ENCODE measurements at places on chromosomes 1 and 21. TPM values are rescaled to one million over a fixed set of nuclear protein-coding genes. Genes with fewer than 3 reads are reported as not detected.
A peak's percentile ranks its signal among the peaks of the same experiment; 100 is the strongest.

Gene SLAMF7
- total RNA-seq: 0.36 TPM

DNA sequence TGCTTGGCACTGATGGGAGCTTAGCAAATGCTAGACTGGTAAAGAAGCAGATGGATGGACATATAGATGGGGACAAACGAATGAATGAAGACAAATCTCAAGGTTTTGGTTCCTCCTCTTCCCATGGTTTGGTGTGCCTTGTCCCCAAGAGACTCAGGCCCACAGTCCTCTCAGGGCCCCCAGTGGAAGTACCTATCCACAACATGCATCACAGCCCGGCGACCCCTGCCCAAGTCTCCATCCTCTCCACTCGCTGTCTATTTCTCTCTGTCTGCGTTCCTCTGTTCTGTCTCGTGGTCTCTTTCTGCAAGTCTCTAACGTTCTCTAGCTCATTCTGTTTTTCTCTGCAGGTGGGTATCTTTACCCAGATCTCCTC is 85.8 kb downstream of the GLIS1 start:
- no peak overlapping the region for H3K4me3 ChIP-seq
- peaks cover 61% of the 10 kb centered on the region for H3K27me3 ChIP-seq
- no peaks in the 10 kb centered on the region for H3K4me1 ChIP-seq
- no peak for DNase-seq
- no peaks in the 10 kb centered on the region for H3K36me3 ChIP-seq
- no peak overlapping the region for H3K27ac ChIP-seq

- H3K27ac ChIP-seq: no peak overlapping the region
- H3K4me1 ChIP-seq: no peaks in the 10 kb centered on the region
- H3K4me3 ChIP-seq: no peak overlapping the region
- DNase-seq: no peak
These were observed 44.5 kb downstream of the CD55 start for GRCh38 chr1:207366022-207366421.

DNA sequence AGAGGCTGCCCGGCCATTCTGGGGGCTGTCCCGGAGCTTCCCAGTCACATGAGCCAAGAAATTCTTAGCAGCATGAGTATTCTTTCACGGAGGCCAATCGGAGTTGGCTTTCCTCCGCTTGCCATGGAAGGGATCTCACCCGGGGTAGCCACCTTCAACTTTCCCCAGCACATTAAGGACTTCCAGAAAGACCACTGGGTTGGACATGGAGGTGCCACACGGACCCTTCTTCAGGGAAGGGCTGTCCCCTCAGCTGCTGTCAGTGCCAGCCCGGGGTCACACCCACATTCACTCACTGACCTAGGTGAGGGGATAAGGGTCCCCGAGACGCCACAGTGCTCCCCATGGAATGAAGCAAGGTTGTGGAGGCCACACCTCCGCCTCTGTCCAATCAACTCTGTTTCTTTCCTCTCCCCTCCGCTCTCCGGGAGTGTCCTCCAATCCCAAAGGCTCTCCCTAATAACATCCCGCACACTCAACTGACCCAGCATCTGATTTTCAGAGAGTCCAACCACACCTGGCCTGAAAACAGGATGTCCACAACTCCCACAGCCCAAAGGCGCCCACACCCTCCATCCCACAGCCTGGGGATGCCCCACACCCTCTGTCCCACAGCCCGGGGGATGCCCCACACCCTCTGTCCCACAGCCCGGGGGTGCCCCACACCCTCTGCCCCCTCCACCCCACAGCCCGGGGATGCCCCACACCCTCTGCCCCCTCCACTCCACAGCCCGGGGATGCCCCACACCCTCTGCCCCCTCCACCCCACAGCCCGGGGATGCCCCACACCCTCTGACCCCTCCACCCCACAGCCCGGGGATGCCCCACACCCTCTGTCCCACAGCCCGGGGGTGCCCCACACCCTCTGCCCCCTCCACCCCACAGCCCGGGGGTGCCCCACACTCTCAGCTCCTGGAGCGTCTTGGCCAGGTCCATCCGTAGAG is 19.4 kb downstream of the RSPH1 start:
- no peak overlapping the region for H3K27ac ChIP-seq
- no peaks in the 10 kb centered on the region for H3K36me3 ChIP-seq
- no peak overlapping the region for H3K4me3 ChIP-seq

DNA sequence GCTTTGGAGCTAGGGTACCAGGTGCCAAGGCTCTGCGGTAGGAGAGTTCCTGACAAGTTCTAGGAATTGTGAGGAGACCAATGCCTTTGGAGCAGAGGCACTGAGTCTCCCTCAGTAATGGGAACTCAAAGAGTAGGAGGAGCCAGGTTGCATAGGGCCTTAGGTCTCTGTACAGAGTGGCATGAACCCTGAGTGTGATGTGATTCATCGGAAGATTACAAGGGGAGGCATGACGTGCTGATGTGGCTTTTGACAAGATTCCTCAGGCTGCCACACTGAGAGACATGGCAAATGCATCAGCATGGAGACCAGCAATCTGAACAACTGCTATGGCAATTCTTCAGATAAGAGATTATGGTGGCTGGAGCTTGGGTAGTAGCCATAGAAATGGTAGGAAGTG is 94.6 kb upstream of the SLC44A3 start:
- no peak overlapping the region for H3K4me3 ChIP-seq
- H3K4me1 ChIP-seq: peaks cover 28% of the 10 kb centered on the region
- H3K27me3 ChIP-seq: no peaks in the 10 kb centered on the region
- no peak for DNase-seq
- H3K27ac ChIP-seq: no peak overlapping the region

- no peak for DNase-seq
- H3K27ac ChIP-seq: peak overlapping the region; percentile 78
- no peak overlapping the region for H3K4me3 ChIP-seq
- no peaks in the 10 kb centered on the region for H3K27me3 ChIP-seq
These were observed 171.2 kb downstream of the LTN1 start for GRCh38 chr21:28821276-28822122.

GRCh38 chr1:101298663-101299062 is 61.8 kb downstream of the S1PR1 start:
- no peaks in the 10 kb centered on the region for H3K36me3 ChIP-seq
- H3K27me3 ChIP-seq: no peaks in the 10 kb centered on the region
- H3K27ac ChIP-seq: peak overlapping the region; percentile 33

DNA sequence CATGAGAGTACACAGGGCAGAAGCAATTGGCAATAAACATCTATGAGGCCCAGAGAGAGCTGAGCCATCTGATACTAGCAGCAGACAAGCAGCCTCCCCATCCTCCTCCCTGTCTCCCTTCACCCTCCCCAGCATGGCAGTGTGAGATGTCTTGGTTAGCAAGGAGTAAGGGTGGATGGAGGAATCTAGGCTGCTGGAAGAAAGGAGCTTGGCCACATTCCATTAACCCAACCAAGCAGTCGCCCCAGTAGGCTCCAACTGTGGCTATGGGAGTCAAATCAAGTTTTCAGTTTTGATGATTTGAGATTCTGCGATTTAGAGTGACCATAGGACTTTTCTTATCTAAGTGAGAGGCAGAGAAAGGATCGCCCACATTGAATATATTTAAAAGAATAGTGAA is 12.9 kb upstream of the RUNX1 start:
- H3K27me3 ChIP-seq: peaks cover 71% of the 10 kb centered on the region
- no peak for DNase-seq
- H3K4me1 ChIP-seq: no peaks in the 10 kb centered on the region
- no peak overlapping the region for H3K27ac ChIP-seq
- H3K36me3 ChIP-seq: no peaks in the 10 kb centered on the region

DNA sequence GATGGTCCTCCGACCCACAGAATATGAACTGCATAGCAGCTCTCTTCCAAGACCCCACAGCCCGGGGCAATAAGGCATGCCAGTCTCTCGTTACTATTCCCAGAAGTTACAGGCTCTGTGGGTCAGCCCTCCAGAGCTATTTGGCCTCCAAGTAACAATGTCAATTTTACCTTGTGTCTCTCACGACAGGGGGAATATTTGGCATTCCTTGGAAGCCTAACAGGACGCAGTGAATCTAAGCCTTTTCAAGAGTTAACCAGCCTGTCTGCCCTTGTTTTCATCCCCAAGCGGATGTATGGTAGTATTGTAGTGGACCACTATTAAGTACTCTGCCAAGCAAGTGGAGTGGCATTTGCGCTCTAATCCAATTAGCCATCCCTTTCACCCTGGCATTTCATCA is 24.4 kb upstream of the GNG4 start:
- peaks cover 86% of the 10 kb centered on the region for H3K36me3 ChIP-seq
- H3K27me3 ChIP-seq: no peaks in the 10 kb centered on the region
- H3K27ac ChIP-seq: no peak overlapping the region
- no peak overlapping the region for H3K4me3 ChIP-seq
- no peaks in the 10 kb centered on the region for H3K4me1 ChIP-seq
- no peak for DNase-seq

DNA sequence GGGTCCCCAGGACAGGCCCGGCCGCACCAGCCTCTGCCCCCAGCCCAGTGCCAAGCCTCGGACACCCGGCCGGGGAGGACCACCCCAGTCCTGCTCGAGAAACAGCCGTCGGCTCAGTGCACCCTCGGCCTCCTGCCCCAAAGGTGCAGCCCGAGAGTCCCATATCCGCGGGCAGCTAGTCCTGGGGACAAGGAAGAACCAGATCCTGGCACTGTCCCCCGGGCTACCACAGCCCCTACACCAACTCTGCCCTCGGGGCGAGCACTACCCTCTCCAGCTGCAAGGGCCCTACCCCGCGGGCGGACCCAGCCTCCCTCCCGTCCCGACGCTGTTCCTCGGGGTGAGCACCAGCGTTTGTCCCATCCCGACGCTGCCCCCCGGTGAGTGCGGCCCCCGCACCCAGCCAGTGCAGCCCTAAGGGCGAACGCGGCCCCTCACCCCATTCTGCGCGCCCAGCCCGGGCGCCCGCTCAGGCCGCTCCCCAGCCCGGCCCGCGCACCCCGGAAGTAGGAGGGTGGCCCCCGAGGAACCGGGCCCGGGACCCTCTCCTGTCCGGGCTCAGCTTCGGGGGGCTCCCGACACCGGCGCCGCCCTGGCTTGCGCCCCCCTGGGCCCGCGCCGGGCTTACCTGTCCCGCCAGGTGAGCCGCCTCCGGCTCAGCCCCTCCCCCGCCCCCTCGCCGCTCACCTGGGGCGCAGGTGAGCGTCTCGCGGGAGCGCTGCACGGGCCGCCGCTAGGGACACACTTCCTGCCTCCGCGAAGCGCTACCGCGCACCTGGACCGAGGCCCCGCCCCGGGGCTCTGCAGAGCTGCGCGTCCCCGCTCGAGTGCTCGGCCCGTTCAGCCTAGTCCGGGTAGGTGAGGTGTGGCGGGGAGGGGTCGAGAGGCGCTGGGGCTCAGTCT is at the start of gene KDF1:
KDF1 (minus strand) TSS at position 747 of the 903 bp plus-strand sequence. CDS start 8,088 bp downstream, outside the sequence.
- DNase-seq: no peak
- H3K4me1 ChIP-seq: peaks cover 19% of the 10 kb centered on the region
- H3K4me3 ChIP-seq: peak within 1 kb of the TSS; percentile 69
- H3K27ac ChIP-seq: no peak within 1 kb of the TSS

GRCh38 chr1:229482511-229482910 is 25.6 kb downstream of the NUP133 start:
- H3K36me3 ChIP-seq: peaks cover 76% of the 10 kb centered on the region
- no peak overlapping the region for H3K4me3 ChIP-seq
- no peak for DNase-seq

DNA sequence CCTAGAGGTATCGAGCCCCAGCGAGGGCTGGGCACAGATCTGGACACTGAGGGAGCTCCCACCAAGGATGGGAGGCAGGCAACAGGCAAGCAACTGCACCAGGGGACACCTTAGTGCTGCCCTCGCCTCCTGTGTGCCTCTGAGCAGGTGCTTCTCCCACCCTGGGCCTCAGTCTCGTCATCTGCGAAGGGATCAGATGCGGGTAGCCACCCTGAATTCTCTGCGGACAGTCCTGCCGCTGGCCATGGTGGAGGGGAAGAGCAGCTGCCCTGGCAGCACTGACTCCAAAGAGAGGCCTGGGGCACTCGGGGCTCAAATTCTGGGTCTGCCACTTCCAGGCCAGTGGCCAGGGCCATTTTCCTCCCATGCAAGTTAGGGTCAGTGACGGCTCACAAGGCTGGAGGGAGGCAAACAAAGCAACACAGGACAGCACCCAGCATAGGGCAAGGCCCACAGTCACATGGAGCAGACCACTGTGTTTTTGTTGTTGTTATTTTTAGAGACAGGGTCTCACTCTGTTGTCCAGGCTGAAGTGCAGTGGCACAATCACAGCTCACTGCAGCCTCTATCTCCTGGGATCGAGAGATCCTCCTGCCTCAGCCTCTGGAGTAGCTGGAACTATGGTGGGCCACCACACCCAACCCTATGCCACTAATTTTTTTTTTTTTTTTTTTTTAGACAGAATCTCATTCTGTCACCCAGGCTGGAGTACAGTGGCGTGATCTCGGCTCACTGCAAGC is 7.1 kb upstream of the SDC3 start:
- no peak for DNase-seq
- H3K4me1 ChIP-seq: peaks cover 4% of the 10 kb centered on the region
- H3K27me3 ChIP-seq: no peaks in the 10 kb centered on the region
- no peak overlapping the region for H3K4me3 ChIP-seq
- no peaks in the 10 kb centered on the region for H3K36me3 ChIP-seq

DNA sequence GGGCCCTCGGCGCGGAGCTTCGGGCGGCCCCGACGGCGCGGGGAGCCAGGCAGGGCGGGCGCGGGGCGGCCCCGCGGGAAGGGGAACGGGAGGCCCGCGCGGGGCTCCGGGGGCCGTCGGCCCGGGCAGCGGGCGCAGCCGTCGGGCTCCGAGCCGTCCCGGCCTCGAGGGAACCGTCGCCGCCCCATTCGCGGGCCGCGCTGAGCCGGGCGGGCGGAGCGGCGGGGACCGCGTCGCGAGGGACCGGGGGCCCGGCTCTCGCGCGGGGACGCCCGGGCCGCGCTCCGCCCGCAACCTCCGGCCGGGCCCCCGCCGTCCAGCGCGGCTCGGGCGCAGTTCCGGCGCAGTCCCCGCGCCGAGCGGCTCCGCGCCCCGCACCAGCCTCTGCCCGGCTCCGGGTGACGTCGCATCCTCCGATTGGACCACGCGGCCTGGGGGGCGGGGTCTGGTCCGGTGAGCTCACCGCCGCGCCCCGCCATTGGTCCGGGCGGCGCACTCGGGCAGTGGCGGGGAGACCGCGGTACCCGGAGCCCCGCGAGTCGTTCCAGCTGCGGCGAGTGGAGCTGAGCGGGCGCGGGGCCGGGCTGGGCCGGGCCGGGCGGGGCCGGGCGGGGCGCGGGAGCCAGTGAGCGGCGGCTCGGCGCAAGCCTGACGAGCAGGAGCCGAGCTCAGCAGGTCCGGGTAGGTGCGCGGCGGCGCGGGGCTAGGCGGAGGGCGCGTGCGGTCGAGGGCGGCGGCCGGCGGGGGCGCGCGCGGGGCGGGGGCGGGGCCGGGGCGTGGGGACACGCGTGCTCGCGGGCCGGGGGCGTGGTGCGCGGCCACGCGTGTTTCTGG is 66.7 kb upstream of the VAMP3 start:
- H3K27me3 ChIP-seq: no peaks in the 10 kb centered on the region
- peak overlapping the region; percentile 75 for H3K4me3 ChIP-seq
- H3K4me1 ChIP-seq: peaks cover 20% of the 10 kb centered on the region
- peak overlapping the region; percentile 53 for H3K27ac ChIP-seq

- peaks cover 9% of the 10 kb centered on the region for H3K4me1 ChIP-seq
- peaks cover 99% of the 10 kb centered on the region for H3K27me3 ChIP-seq
- H3K4me3 ChIP-seq: no peak overlapping the region
These were observed 9.5 kb upstream of the KCNA2 start for GRCh38 chr1:110615548-110616130.

Gene TIE1
- 25.1 TPM for total RNA-seq

Gene DISP3
- total RNA-seq: not detected

- H3K27me3 ChIP-seq: no peaks in the 10 kb centered on the region
- H3K36me3 ChIP-seq: no peaks in the 10 kb centered on the region
- no peak overlapping the region for H3K27ac ChIP-seq
- DNase-seq: no peak
- no peak overlapping the region for H3K4me3 ChIP-seq
These were observed 21.7 kb downstream of the ATP5PO start for GRCh38 chr21:33893917-33894316.
